GM12865 (cell line): ENCODE measurements at places on chromosomes 12 and 14.
A peak's percentile ranks its signal among the peaks of the same experiment; 100 is the strongest.

DNA sequence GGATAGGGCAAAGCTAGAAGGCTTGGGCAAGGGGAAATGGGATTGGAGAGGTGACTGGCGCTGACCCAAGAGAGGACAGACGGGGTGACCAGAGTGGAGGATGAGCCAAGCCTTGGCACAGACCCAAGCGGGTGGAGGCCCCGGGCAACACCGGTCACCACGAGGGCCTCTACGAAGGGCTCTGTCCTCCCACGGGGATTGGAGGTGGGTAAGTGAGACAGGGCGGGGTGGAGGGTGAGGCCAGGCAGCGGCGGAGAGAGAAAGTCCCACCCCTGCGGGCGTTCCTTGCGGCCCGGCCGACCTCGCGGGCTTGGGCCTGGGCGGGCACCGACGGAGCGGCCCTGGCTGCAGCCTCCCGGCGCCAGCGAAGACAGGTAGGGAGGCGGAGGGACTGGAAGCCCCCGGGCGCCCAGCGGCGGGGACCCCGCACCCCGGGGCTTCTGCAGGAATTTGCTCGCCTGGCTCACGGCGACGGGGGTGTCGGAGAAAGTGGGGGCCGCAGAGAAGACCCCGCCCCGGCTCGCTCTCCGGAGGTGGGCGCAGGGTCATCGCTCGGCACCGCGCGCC lies at the start of gene PAPLN:
PAPLN (plus strand) TSS at position 288 of the 567 bp plus-strand sequence. CDS start 2,273 bp downstream, outside the sequence.
- no peak for DNase-seq

- no peak for DNase-seq
Measured at GRCh38 chr12:103801709-103802585, 39.1 kb downstream of the NT5DC3 start.

GRCh38 chr14:57085801-57086200 lies 182.9 kb downstream of the EXOC5 start:
- DNase-seq = no peak

- no peak for DNase-seq
Measured at GRCh38 chr14:22065347-22065746, 391.7 kb upstream of the OR4E1 start.

DNA sequence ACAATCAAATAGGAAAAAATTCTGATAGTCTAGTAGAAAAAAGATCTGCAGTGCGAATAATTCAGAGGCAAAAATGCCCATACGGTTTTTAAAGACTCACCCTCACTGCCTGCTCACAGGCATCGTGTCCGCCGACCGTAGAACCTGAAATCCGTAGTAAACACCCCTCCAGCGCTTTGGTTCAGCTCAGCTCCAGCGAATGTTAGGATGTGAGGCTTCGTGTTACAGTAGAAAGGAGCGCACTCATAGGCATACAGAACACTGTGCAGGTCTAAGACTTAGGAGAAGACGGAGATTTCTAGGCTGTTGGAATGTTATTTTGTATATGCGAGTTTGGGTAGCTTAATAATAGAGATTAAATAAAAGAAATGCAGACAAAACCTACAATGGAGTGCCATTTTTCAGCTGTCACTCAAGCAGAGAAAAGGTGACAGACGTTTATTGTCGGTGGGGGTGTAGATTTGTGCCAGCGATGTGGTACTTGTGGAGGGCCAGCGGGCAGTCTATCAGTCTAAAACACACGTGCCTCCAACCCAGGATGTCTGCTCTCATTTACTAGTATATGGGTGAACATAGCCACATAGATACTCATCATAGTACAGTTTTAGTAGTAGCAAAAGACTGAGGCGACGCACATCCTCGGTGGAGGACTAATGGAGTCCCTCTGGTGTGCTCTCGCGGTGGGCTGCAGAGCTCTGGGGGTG lies 25.7 kb downstream of the SFSWAP start:
- no peak for DNase-seq

DNA sequence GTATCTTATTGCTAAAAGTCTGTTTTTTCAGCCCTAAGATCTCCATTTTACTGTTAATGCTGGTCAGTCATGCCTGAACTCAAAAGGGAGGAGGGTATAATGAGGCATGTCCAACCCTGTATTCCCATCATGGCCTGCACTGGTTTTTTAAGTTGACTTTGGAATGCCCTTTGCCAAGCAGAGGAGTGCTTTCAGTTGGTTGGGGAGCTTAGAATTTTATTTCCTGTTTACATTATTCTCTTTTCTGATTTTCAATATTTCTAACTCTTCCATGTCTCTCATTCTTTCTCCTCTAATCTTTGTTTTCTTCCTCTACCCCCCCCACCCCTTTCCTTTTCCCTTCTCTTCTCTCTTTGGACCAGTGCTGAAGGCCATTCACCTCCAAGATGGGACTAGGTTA lies 4.9 kb upstream of the DHRS2 start:
- DNase-seq = no peak

- no peak for DNase-seq
Measured at GRCh38 chr12:51961834-51962233, 10.3 kb downstream of the ACVR1B start.

DNA sequence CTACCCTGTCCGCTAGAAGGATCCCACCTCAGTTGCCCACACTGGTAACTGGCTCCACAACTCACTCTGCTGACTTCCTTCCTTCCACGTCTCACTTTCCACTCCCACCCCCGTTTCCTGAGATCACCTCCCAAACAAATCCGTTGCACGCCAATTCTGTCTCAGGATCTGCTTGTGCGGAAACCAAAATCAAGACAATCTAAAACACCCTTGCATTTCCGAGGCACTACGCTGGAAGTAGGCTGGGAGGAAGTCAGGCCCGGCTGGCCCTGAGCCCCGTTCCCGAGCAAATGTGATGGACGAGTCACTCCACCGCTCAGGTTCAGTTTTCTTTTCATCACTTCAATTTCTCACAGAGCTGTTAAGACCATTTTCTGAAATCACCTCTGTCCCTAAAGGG lies 23.1 kb downstream of the ABCB9 start:
- DNase-seq = no peak

DNA sequence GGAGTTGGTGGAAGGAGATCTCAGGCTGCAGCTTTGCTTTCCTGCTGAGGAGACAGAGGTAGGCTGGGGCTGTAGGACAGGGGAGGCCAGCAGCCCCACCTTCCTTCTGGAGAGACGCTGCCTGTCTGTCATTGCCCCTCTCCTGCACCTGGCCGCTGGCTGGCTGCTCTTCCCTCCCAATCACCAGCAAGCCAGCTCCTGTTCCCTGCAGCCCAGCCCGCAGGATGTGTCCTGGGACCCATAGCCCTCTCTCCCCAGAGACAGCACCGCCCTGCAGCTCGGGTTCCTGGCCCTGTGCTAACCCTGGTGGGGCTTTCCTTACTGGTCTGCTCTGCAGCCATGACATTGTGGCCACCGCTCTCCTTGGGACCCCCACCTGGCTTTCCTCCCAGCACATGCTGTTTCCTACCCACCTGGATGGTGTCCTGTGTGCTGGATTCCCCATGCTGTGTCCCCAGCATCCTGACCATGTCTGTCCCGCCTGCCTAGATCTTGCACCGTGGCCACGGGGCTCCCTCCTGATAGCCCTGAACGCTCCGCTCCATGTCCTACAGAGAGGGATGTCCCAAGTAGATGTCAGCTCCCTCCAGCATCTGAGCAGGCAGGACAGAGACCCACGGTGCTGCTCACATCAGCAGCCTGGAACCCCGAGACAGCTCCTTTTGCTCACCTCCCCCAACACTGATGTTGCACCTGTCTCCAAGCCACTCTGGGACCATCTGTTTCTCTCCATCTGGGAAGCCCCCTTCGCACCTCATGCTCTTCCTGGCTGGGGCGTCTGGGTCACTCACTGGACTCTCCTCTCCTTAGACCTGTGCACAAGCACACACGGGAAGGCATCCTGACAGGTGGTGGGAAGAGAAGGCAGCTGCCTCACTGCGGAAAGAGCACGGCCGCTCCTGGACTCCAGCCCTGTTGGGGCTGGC lies 1.1 kb upstream of the MTA1 start:
- no peak for DNase-seq

GRCh38 chr14:39203659-39204606 lies 28.9 kb downstream of the PNN start:
- no peak for DNase-seq

- DNase-seq = no peak
Measured at GRCh38 chr12:19165451-19165850, 35.9 kb downstream of the PLEKHA5 start.

DNA sequence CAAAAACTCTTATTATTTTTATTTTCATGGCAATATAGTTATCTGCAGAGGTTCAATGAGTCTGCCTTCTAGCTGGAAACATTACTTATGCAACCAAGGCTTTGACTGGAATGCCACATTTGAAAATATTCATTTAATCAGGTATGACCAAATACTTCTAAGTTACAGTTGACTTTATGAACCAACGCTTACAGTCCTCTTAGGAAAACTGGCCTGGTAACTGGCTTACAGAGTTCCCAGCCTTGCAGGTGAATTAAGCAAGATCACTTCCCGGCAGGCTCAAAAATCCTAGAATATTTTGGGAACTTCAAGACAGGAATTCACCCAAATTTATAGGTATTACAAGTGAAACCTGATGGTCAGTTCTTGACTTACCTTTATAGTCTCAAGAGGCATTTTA lies 12.3 kb downstream of the LRP6 start:
- DNase-seq = no peak

DNA sequence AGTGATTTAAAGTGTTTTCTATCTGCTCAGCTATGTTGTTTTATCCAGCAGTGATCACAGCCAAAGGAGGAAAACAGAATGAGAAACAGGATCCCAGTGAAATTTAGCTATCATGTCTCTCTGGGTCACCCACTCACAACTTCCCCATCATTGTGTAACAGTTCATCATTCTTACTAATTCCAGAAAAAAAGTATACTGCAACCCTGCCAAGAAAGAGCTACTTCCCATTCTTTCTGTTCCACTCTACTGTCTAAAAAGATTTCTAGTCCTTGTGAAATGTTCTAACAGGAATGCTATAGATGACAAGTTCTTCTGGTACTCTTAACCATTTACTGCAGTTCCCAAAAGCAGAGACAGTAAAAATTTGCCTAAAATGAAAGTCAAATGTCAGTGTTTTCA lies 39.2 kb upstream of the CD163 start:
- no peak for DNase-seq

DNA sequence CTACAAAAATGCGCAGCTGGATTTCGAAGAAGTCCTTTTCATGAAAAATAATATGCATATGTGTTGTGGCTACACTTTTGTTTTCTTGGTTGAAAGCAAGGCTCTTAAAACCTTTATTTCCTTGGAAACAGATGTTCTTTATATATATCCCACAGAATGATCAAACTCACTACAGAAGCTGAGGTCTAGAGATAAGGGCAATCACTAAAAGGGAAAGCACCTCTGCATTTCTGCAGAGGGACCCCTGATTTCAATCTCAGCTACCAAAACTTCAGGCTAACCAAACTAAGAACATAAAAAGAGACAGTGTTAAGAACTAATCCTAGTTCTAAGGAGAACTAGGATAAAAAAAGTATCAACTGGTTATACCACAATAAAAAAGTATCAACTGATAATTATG lies 65.4 kb upstream of the CDKL1 start:
- no peak for DNase-seq

DNA sequence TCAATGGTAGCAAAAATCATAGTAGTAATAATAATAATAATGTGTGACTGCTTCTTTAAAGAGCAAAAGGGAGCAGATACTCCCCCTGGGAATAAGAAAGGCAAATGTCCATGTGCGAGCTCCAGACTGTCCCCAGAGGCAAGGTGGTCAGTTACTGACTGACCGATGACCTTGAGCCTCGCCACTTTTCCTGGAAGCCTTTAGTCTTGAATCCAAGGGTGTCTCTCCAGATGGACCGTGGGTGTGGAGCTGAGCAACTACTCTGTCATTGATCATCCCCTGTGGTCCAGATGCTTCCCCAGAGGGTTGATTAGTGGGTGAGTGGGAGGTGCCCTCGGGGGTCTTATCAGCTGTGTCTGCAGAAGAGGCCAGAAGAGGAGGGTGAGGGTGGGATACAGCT lies 418.5 kb upstream of the TBX3 start:
- DNase-seq = no peak

GRCh38 chr14:53599221-53599945 lies 357.2 kb downstream of the BMP4 start:
- DNase-seq = no peak

- no peak for DNase-seq
Measured at GRCh38 chr14:42626986-42627385, 1020.3 kb downstream of the LRFN5 start.

DNA sequence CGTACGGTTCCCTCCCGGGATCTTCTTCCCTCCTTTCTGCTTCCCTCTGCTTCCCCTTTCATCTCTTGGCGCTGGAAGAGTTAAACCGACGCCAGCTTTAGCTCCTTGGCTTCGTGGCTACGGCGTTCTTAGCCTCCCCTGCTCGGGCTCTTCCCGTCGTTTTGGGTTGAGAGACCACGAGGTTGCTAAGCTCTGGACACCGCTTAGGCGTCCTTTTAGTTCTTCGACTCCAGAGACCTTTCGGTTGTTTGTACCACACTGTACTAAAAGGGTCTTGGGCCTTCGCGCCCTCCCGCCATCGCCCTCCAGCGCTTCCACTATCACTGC lies 545 bp downstream of the CPSF2 start:
- peak; percentile 33 for DNase-seq

GRCh38 chr14:81625343-81625742 lies 91.7 kb upstream of the SEL1L start:
- DNase-seq = peak; percentile 2

DNA sequence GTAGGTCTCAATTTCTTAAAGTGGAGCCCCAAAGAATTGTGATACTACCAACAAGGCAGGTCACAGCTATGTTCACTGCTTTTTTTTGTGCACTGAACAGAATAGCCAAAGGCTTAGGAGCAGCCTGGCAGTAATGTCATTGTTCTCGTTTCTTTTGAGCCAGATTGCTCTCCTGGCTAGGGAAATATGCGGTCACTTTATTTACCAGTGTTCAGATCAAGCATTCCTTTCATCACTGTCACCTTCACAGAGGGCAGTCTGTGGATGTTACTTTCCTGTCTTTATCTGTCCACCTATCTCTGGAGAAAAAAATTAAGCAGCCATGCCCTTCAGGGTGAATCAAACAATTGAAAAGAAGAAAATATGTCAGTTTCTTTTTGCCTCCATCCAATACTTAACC lies 159.6 kb downstream of the BTG1 start:
- no peak for DNase-seq

DNA sequence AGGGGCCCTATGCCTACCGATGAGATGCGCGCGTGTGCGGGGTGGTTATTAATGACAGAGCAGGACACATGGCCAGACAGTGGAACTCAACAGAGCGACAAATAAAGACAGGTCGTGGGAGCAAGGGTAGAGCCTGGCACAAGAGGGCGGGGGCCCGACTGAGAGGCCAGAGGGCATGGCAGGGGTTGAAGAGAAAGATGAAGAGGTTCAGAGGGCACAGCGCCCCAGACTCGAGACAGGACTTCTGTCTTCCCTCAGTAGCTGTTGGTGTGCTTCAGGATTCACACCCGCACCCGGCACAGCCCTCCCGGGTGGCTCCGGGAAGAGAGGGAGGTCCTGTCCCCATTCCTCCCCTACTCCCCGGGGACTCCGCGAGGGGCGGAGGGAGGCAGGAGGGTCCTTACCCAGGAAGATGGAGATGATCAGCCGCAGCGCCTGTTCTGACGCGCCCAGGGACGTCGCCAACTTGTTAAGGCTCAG lies 366 bp downstream of the LPCAT3 start:
- no peak for DNase-seq

DNA sequence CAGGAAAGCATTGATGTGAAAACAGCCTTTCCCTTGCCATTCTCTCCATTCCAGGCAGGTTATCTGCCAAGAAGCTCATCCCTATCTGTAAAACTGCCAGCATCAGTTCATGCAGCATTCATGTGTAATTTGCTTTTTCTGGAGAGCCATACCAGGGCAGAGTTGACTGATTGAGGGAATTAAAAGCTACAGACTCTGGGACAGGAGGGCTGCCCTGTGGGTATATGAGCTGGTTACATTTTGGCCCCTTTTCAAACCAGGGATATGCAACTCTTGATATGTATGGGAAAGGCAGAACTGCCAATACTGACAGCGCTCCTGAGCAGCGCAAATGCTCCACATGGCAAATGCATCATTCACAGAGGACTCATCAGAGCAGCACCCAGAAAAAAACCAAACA lies 53.7 kb downstream of the SYT1 start:
- DNase-seq = no peak
